ENCODE measurements at places on chromosomes 7 and 10.

- no peak for DNase-seq
Observed at GRCh38 chr10:124061030-124061429, 32.4 kb downstream of the CHST15 start.

DNA sequence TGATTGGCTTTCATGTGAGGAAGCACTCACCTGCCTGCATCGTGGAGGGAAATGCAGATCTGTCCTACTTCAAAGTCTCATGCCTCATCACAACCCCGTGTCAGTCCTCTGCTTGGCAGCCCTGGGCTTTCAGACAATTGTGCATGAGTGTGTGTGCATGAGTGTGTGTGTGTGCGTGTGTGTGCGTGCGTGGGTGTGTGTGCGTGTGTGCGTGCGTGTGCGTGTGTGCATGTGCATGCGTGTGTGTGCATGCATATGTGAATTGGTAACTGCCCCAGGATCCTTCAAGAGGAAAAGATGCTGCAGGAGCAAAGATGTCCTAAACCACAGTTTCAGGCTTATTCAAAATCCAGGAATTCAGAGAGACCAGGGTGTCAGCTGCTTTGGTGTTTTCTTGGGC is 71.3 kb downstream of the LANCL2 start:
- DNase-seq, result no peak

GRCh38 chr7:80790877-80791276 is 128.0 kb downstream of the SEMA3C start:
- no peak for DNase-seq

DNA sequence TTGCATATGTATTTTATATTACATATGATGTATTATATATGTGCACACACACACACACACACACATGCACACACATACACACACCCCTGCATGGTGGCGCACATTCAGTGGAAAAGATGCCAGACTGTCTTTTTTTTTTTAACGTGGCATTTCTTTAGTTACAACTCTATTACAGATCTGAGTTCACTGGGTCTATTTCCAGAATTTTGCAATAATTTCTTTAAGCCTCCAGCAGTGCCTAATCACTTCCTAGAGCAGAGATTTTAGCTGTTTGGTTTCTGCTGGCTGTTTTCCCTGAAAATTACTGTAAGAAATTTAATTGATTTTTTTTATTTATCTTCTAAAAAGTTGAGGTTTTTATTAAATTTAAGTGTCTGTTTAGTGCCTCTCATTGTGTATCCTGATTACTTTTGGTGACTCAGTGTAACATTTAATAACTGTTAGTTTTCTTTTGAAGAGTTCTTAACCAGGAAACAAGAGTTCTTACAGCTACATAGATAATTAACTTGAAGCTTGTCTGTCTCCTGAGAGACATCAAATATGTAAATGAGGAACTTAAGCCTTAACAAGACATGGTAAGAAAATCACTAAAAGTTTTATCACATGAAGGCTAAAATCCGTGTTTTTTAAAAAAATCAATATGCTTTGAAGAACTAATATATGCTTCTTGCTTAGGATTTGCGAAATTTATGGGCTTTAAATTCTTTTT is 232.0 kb downstream of the MDFIC start:
- DNase-seq, result no peak

- peak; percentile 71 for DNase-seq
Observed at GRCh38 chr10:62264702-62265436, 3.8 kb downstream of the RTKN2 start.

GRCh38 chr7:88317422-88317821 is 10.7 kb upstream of the STEAP4 start:
- DNase-seq, result no peak

GRCh38 chr7:102079140-102080018 is 207.3 kb upstream of the SH2B2 start:
- DNase-seq, result peak; percentile 32

- no peak for DNase-seq
Observed at GRCh38 chr7:70681469-70682350, 450.2 kb upstream of the GALNT17 start.

DNA sequence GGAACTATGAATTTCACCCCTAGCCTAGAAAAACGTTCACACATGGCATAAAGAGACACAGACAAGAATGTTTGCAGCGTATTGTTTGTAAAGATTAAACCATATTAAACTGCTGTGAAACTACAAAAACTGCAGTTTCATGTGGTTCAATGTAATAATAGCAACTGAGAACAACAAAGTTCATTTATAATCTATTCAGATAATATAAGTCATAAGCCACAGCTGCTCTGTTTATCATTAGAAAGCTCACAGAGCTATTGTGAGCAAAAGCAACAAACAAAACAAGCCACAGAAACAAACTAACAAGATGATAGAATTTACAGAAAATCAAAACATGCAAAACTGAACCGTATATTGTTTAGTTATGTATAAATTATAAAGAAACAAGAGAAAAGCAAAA is 113.5 kb downstream of the AHR start:
- no peak for DNase-seq

Data from Caco-2 (cell line).